ENCODE measurements at places on chromosomes 5 and 9.

DNA sequence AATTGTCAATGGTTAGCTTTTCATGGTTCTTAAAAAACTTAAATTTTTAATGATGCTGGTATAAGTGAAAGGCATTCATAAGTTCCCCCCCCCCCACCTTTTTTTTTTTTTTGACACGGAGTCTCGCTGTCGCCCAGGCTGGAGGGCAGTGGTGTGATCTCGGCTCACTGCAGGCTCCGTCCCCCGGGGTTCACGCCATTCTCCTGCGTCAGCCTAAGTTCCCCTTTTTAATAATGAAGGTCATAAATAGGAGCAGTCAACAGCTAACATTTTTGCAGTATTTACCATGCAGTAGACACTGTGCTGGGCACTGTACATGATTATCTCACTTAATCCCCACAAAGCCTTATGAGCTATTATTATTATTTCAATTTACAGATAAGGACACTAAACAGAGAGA lies 556.3 kb downstream of the PDE4D start:
- no peak for DNase-seq

DNA sequence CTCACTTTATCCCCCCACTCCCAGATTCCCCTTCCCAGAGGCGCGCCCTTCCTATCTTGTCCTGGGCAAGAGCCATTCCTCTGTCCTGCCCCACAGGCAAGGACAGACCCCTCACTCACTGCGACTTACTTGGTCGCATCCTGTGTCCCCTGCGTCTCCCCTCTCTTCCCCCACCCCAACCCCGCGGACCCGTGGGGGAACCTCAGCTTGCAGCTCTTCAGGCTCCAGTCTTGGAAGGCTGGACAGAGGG lies 542 bp downstream of the GGTA1 start:
- no peak for DNase-seq

DNA sequence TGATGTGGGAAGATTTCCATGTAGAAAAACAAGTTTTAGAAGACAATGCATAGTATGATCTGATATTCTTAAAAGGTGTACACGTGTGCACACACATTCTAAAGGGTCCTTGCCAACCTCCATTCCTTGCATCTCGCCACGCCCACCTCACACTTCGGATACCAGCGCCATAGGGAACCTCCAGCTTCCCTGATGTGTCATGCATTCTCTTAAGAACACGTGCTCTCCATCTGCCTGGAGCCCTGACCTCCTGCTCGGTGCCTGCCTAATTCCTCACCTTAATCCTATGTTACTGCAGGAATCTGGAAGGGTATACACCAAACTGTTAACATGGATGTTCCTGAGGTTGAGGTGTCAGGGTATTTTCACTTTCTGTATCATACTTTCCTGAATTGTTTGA lies 63.1 kb downstream of the PTCD2 start:
- DNase-seq: no peak

DNA sequence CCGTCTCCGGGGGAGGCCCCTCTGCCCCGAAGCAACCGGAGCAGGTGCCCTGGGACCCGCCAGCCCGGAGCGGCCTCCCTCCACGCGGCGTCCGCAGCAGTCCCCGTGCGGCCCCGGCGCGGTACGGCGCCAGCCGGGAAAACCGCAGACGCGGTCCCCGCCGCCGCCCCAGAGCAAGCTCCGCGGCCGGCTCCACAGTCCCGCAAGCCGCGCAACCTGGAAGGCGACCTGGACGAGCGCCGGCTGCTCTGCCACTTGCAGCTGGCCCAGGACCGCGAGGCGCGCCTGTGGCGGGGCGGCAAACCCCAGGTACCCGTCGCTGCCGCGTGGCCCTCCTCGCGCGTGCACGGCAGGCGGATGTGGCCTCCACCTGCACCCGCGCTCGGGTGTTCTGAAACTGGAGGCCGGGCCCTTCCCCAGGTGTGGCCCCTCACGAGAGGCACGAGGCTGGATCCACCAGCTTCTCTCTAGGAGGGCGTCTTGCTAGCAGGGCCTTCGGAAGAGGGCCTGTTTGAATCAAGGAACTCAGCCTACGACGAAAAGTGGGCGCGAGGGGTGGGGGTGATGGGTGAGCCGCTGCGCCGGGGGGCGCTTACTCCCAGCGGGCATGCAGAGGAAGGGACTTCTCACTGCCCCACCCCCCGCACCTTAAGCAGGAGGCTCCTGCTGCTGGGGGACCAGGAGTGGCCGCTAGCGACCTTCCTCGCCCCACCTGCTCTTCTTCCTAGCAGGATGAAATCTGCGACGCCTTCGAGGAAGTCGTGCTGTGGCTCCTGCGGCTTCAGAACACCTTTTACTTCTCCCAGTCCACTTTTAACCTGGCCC lies 602 bp downstream of the CCNI2 start:
- DNase-seq: no peak

DNA sequence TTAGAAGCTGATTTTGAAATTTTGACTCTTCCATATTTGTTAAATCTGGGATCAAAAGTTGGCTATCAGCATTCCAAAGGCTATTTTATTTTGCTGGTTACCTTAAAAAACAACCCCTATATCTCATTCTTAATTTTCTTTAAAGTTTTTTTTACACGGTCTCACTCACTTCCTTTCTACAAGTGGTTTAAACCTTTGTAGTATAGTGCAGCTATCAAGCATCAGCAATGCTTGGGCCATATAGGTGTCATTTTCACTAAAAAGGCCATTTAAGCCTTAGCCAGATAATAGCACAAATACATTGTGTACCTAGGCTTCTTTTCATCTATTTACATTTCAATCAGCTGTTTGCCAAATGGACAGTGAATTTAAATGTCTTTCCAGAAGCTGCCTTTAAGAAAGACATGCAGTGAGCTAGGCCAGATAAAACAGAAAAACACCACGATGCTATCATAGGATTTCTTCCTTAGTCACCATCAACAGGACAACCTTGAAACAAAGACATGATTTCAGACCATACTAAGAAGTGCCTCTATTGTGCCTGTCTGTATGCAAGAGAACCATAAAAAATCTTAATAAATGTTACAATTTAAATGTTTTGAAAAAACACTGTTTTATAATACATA lies 104.2 kb downstream of the RAPGEF6 start:
- DNase-seq: no peak

GRCh38 chr5:94517490-94518488 lies 100.6 kb downstream of the KIAA0825 start:
- no peak for DNase-seq

GRCh38 chr9:29129763-29130162 lies 1556.5 kb upstream of the C9orf72 start:
- DNase-seq: no peak

- no peak for DNase-seq
Measured at GRCh38 chr5:82376307-82376706, 98.2 kb upstream of the RPS23 start.

DNA sequence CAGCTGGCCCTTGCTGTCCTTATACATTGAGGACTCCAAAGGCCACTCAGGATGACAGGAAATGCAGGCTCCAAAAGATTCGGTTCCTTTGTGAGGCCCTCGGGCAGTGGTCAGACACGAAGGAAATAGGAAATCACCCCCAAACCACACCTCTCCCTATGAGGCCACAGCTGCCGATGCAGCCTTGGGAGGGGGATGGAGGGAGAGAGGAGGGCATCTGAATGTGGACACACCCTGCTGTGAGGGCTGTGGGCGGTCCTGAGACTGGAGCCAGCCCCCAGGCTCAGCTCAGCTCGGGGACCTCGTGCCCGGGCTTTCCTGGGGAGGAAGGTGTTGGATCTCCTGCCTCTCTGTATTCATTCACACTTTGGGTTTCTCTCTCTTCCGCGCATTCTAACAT lies 2.7 kb upstream of the CLPTM1L start:
- DNase-seq: no peak

GRCh38 chr5:6750142-6750840 lies 37.1 kb downstream of the TENT4A start:
- no peak for DNase-seq

- DNase-seq: no peak
Measured at GRCh38 chr5:144105371-144105770, 65.1 kb downstream of the YIPF5 start.

DNA sequence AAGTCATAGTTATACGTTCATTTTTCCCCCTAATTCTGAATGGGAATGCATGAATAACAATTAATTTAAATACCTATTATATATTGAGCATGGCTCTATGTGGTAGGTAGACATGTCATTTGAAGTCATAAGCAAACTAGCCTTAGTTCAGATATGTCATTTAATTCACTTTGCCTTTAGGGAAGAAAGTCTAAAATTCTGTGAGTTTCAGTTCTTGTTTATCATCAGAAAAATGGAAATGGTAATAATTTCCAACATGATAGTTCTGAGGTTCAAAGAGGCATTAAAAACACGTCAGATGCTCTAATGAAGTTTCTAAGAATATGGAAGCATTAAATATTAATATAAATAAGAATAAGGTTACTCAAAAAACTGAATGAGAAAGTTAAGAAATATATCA lies 13.1 kb upstream of the ANXA1 start:
- no peak for DNase-seq

- no peak for DNase-seq
Measured at GRCh38 chr5:83895860-83896259, 175.2 kb upstream of the HAPLN1 start.

DNA sequence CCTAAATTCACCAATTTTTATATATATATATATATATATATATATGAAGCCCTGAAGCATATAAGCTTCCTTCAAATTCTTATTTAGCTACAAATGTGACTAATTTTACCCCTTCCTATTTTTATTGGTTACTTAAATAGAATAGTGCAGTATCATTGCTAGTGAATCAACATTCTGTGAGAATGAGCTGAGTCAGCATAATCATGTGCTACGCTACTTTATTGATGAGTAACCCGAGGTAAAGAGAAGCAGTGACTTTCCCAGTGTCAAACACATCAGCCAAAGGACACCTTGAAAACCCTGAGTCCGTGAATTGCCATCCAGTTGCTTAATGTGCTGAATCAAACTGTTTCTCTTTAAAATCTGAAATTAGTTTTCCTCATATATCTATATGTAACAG lies 546.2 kb downstream of the DMRTA1 start:
- DNase-seq: no peak

- DNase-seq: no peak
Measured at GRCh38 chr5:131005963-131006684, 158.9 kb downstream of the HINT1 start.

Measured in cortex of kidney (tissue), 1 donor.